A549 treated with Mapracorat at 1 μM for 4 hours (cell line): ENCODE measurements at places on chromosomes 7 and 10. TPM values are rescaled to one million over a fixed set of nuclear protein-coding genes. Genes with fewer than 3 reads are reported as not detected.

AOC1 gene
- 0.05 to 0.32 TPM (median 0.13 TPM) in 3 of 5 replicates, not detected in the others for total RNA-seq

INHBA gene
- total RNA-seq = 0.20 to 0.77 TPM (median 0.43 TPM) in 5 replicates

SPDYE2 gene
- total RNA-seq = not detected in 5 replicates

HOXA9 gene
- 0.41 to 1.4 TPM (median 0.73 TPM) in 5 replicates for total RNA-seq

CACNB2 gene
- total RNA-seq = not detected in 5 replicates

ZNF862 gene
- total RNA-seq = 2.4 to 3.1 TPM (median 2.9 TPM) in 5 replicates
